Naive thymus-derived CD4-positive, alpha-beta T cell (primary cell): ENCODE measurements at places on chromosomes 2 and 18. TPM values are rescaled to one million over a fixed set of nuclear protein-coding genes. Genes with fewer than 3 reads are reported as not detected.

GRCh38 chr2:96265349-96265839, 403 bp downstream of the TMEM127 start:
- DNase-seq, result peak; percentile 31

GRCh38 chr2:54952425-54952824, 97.8 kb downstream of the RTN4 start:
- DNase-seq, result no peak

- DNase-seq, result no peak
Measured at GRCh38 chr2:37471994-37472393, 127.6 kb downstream of the QPCT start.

DNA sequence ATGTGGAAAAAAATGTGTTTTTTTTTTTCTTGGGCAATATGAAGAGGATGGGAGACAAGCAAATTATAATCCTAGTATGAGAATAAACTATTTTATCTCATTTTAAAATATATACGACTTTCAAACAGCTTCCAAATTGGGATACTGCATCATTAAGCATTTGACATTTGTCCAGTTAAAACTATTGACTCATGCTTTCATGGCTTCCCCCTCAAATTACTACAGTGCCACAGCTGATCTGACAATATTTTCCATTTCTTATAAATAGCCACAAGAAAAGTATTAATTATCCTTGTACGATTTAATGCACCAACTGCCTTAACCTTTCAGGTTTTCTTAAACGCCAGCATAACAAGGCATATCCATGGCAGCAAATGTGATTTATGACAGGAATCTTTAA, 1134.8 kb upstream of the ZEB2 start:
- DNase-seq, result no peak

- DNase-seq, result no peak
Measured at GRCh38 chr2:32564417-32565035, 63.3 kb upstream of the TTC27 start.

DNA sequence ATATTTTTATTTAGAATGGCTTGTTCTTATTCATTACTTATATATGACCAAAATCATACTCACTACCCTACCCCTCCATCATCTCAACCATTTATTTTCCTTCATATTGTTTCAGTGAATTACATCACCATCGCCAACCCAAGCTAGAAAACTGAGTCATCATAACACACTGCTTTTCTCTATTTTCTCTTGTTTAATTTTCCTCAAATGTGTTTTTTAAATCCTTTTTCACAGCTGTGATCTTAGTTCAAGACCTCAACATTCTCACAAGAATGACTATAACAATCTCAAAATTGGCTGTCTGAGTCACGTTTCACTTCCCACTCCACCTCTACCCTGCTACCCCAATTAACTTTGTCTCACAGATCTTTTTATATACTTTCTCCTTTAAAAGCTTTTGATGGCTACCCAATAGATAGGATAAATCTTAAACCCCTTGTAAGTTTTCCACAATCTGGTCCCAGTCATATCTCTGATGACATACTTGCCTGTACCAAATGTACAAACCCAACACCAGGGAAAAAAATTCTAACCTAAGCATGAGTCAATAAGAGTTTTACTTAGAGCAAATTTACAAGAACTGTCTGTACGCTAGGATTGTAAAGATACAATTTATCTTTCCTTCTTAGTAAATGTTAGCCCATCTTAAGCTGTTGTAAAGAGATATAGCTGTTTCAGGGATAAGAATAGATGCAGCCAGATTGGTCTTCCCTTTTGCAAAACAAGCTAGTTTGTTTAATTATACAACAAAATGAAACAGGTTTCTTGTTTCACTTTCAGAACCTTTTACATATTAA, 635.1 kb upstream of the SLC39A10 start:
- DNase-seq, result no peak

DNA sequence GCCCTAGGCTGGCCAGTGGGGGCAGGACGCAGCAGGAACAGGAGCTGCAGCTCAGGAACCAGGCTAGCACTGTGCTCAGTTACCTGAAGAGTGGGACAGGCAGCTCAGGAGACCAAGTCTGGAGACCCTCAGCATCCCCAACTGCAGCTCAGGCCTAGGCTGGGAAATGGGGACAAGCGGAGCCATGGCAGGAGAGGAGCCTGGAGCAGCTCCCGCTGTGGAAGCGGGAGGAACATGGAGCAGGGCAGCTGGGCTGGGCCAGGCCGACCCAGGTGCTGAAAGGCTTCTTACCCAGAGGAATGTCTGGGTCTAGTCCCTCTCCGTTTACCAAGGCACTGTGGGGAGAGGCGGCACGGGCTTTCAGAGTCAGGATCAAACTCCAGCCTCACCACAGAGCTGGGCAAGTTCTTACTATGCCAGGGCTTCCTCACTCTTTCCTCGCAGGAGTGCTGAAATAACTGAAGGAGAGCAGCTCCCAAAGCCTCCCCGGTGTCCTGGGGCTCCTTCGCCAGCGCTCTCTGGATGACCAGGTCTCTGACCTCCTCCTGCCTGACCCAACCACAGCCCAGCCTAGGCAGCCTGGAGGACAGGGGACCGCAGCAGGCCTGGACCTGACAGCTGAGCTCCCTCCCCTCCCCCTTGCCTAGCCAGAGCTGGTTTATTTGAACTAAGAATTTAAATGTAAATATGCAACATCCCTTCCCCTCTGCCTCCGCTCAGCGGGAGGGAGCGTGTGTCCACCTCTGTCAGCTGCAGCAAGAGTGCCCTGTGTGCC, 247.8 kb upstream of the SIX2 start:
- DNase-seq, result no peak

DNA sequence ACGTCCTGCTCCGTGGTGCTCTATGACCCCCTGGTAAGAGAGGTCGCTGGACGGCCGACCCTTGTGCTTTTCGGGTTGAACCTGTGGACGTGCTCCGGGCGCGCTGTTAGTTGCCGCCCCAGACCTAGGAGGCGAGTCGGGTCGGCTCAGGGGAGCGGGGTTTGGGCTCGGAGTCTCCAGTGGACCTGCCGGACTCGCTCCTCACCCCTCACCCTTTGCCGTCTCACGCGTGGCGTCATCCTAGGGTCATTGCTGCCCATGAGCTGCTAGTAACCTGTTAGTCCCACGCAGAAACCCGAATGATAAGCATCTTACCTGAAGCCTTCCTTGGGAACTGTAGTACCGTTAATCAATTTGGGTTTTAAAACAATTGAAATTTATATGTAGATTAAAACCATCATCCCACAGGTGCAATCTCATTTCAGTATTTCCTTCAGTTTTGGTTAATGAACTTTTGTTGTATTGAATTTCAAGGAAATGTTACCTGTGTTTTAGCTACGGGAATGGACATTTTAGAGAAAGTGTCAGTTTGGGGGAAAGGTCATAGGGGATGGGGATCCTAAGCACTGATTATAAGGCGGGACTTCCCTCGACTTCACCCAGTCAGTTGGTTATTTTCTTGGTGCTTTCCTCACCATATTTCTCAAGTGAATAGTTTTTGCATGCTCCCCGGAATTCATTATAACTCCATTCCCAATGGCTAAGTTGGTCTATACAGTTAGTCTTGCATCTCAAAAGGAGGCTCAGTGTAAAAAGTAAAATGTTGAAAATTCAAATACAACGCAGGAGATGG, 536 bp downstream of the ELP2 start:
- DNase-seq, result peak; percentile 6

DNA sequence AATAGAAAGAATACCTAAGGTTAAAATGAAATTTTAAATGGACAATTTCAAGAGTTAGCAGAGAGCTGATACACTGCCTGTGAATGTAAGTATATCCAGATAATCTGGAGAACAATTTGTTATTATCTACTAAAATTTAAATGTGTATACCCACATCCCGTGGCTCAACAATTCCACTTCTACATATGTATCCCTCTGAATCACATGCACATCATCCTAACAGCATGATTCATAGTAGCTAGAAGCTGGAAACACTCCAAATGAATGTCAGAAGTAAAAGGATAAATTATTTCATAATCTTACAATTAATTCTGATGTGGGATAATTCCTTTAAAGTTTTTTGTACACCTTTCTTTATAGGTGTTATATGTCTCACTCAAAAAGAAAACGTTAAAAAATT, 87.9 kb downstream of the CNTNAP5 start:
- DNase-seq, result no peak

DNA sequence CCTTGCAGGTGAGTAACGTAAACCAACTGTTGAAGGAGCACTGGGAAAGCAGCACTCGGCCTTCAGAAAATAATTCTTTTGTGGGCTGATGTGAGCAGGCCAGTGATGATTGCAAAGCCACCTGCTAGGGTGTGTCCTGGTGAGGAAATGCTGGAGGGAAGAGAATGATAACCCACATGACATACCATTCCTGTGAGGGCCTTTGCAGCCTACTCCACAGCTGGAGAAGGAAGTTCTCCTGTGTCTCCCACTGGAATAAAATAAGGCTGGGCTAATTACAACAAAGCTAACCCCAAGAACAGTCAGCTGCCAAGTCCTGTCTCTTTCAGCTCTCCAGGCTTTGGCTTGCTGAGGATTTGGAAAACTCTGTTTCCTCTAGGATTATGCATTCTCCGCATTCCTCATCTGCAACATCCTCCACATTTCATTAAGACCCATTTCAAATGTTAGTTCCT, 16.7 kb upstream of the DSG1 start:
- no peak for DNase-seq

- no peak for DNase-seq
Measured at GRCh38 chr2:150165988-150166312, 321.5 kb downstream of the RND3 start.

- no peak for DNase-seq
Measured at GRCh38 chr18:27461957-27462356, 276.8 kb upstream of the CHST9 start.

DNA sequence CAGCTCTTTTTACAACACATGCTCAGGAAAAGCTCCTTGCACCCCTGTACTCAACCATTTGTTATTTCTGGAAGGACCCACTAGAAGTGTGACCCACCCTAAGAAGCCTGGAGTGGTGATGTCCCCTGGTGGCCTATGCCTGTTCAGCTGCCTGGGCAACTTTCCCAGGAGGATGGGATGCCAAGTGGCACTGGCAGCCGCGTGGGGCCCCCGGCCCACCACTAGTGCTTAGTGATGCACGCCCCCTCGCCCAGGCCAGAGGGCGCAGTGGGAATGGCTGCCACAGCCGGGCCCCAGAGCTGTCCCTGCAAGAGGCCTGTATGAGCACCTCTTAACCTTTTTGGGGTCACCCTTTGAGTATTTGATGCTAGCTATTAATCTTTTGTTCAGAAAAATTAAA, 18.1 kb downstream of the IMPA2 start:
- DNase-seq, result no peak

DNA sequence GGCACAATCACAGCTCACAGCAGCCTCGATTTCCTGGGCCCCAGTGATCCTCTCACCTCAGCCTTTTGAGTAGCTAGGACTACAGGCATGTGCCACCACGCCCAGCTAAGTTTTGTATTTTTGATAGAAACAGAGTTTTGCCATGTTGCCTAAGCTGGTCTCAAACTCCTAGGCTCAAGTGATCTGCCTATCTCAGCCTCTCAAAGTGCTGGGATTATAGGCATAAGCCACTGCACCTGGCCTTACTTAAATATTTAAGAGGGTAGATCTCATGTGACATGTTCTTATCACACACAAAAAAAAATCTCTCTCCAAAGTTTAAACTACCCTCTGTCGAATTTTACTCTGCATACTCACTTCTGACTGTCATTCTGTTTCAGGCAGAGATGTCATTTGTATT, 75.4 kb upstream of the CHRNA1 start:
- no peak for DNase-seq

DNA sequence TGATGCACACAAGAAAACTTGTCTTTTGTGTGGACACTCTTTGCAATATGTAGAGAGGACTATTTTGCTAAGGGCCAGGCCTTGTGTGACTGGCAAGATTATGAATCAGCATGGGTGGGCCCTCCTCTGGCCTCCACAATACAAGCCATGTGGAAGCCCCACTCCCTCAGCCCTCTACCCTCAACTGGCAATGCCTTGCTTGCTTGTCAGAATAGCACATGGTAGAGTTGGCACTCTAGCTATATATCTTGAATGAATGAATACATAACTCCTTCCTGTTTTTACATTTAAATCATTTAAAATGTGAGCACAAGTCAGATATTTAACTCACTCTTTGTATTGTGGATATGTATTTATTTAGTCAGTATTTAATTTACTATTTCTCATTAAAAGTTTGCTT, 805.4 kb upstream of the GYPC start:
- no peak for DNase-seq

GRCh38 chr18:79797518-79798345, at the start of gene KCNG2:
TSS of gene KCNG2 (plus strand) at chr18:79797938. CDS start at chr18:79863668, 65,730 bp downstream.
- DNase-seq, result no peak

GRCh38 chr2:104888489-104889258, 34.8 kb downstream of the POU3F3 start:
- no peak for DNase-seq

COLEC12 gene
- total RNA-seq, result 0.35 TPM

C2orf76 gene
- 9.2 TPM for total RNA-seq

NEDD4L gene
- 10.3 TPM for total RNA-seq

CHST10 gene
- total RNA-seq, result 2.2 TPM

TMEM178A gene
- total RNA-seq, result 0.20 and 0.44 TPM in 2 replicates
